ENCODE measurements at places on chromosomes 5 and 9.

DNA sequence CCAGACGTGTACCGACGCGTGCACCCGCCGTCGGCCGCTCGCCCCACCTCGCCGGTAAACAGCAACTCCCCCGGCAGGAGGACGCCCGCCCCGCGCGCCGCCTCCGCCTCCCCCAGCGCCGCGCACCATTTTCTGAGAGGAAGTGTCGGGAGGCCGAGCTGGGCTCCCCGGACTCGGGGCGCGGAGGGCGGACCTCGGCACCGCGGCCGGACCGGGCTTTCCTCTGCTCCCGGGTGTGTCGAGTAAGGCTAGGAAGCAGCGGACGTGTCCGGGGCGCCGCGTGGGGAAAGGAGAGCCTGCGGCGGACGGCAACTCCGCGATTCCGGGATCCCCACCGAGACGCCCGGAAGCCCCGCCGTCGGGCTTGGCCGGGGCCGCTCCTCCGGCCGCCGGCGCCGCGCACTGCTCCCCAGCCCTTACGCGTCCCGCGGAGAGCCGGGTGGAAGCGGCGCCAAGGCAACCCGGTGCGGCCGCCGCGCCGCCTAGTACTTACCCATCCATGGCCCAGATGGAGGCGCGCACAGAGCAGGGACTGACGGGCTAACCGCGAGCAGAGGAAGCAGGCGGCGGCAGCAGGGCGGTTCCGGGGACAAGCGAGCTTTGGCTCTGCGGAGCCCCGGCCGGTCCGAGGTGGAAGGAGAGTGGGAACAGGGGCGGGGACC lies at the start of gene PTBP3:
PTBP3 (minus strand) TSS at position 643 of the 662 bp plus-strand sequence. CDS start 35,754 bp downstream, outside the sequence.
- DNase-seq = peak; percentile 76

DNA sequence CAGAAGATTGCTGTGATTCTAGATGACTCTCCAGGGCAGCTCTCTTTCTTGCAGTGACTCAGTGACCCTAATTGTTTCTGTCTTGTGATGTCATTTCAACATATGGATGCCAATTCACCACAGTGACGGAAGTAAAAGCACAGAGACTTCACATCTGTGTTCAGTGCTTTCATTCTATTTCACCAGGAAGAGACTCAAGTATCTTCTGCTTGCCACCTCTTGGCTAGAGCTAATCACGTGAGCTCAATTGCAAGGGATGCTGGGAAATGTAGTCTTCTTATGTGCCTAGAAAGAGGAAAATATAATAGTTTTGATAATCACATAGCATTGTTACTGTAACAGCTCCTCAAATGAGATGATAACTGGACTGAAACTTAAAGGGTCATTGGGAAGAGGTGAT lies 453.3 kb upstream of the KLF4 start:
- peak; percentile 41 for DNase-seq

DNA sequence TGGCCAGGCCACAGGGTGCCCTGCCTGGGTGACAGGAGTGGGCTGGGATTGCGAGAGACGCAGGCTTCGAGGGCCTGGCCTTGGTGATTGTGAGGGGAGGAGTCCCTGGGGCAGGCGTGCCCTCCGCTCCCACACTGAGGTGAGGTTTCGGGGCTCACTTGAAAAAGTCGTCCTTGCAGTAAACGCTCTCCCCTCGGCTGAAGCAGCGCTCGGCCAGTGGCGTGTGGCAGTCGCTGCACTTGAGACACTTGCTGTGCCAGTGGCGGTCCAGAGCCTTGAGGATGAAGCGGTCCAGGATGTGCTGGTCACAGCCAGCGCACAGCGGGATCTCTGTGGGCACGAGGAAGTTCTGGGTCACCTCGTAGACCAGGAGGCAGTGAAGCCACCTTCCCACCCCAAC lies 4.5 kb downstream of the LHX3 start:
- peak; percentile 8 for DNase-seq

- no peak for DNase-seq
Measured at GRCh38 chr9:135847833-135848232, 59.5 kb downstream of the CAMSAP1 start.
